ENCODE measurements at places on chromosomes 3 and 15.

GRCh38 chr3:171176244-171176933, 149.9 kb upstream of the SLC2A2 start:
- DNase-seq = no peak

GRCh38 chr3:101300073-101300472, 20.3 kb downstream of the IMPG2 start:
- no peak for DNase-seq

DNA sequence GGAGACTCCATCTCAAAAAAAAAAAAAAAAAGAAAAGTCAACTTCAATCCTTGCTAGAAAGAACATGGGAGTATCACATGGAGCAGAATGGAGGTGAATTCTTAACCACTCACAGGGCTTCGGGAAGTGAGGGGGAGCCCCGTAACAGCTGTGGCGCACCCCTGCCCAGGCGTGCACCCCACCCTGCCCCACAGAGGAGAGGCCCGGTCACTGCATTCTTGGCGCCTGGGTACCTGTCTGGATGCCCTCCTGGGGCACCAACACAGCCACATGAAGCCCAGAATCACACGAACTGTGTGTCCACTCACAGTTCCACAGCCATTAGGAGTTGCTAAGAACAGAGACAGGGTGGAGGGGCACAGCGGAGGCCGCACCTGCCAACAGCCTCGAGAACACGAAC, 51.8 kb downstream of the NIPA2 start:
- DNase-seq = no peak

GRCh38 chr3:67401921-67402320, 252.5 kb downstream of the SUCLG2 start:
- no peak for DNase-seq

DNA sequence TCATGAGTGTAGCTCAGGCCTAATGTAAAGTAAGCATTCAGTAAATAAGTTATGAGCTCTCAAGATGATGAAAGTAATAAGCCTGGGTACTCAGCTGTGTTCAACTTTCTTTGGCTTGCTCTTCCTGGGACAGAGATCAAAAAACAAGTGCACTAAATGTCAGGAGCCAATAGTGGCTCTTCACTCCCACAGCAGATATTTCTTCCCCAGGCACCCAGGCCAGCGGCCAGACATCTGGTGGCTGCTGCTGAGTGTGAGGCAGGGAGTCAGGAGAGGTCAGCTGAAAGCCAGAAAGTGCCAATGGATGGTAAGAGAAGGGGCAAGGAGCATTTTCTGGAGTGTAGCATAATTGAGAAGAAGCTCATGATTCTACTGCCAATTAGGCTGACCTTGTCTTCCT, 18.2 kb upstream of the ITGA11 start:
- no peak for DNase-seq

- DNase-seq = no peak
These were observed 111.9 kb downstream of the SLC9A9 start for GRCh38 chr3:143736205-143736997.

- DNase-seq = no peak
These were observed 59.2 kb downstream of the EXOG start for GRCh38 chr3:38555149-38555840.

DNA sequence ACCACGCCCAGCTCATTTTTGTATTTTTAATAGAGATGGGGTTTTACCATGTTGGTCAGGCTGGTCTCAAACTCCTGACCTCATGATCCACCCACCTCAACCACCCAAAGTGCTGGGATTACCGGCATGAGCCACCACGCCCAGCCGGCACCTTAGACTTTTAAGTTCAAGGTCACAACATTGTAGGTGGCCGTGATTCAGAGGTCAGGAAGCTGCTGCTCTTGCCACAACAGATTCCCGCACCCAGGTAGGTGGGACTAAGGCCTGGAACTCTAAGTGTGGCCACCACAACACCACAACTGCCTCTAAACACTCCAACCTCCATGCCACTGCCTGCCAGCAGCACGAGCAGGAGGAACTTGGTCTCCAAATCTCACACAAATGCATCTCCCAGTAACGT, 196.8 kb downstream of the STT3B start:
- DNase-seq = no peak

GRCh38 chr3:23949784-23950183, 4.7 kb downstream of the NR1D2 start:
- DNase-seq = no peak

- DNase-seq = peak; percentile 14
These were observed at the start of gene IGF2BP2 for GRCh38 chr3:185825006-185825638. Gene IGF2BP2, minus strand, starts transcription at chr3:185825042. Its CDS starts 82 bp downstream, at chr3:185824960.

GRCh38 chr15:78976691-78977090, 31.8 kb upstream of the CTSH start:
- no peak for DNase-seq

DNA sequence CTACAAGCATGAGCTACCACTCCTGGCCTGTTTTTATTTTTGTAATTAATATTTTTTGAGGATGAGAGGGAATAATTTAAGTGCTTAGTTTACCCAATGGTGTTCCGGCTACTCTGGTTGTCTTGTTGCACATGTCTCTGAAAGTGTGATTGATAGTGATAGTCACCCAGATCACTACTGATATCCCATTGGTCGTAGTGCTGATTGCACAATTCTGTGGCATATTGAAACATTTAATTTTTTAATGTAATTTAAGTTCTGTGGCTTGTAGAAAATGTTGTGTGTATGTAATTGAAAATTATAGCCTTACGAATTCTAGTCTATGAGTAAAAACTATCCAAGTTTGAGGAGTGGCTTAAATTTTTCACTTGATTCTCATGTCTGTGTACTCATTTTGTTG, 11.9 kb downstream of the ARIH2 start:
- no peak for DNase-seq

- no peak for DNase-seq
These were observed 346.8 kb upstream of the ZNF717 start for GRCh38 chr3:76132154-76132470.

DNA sequence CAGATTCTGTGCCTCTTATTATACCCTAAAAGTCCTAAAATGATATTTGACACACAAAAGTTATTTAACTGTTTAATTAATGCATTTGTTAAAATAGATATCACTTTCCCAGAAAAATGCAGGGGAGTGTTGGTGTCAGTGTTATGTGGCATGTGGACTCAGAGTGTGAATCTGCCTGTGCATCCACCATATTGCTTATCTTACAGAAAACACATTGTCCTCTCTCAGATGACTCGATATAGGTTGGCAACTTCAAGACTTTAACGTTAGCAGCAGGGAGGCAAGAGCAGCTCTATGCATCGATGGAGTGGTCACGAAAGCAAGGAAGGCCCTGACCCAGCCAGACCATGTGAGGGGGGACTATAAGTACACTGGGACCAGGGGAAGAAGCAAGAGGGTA, 165.4 kb upstream of the DCBLD2 start:
- no peak for DNase-seq

GRCh38 chr3:95705786-95706418, 1108.5 kb upstream of the EPHA6 start:
- peak; percentile 69 for DNase-seq

GRCh38 chr3:25339225-25339624, 88.8 kb upstream of the RARB start:
- no peak for DNase-seq

- DNase-seq = no peak
These were observed 170.2 kb upstream of the TLE3 start for GRCh38 chr15:70267879-70268278.

DNA sequence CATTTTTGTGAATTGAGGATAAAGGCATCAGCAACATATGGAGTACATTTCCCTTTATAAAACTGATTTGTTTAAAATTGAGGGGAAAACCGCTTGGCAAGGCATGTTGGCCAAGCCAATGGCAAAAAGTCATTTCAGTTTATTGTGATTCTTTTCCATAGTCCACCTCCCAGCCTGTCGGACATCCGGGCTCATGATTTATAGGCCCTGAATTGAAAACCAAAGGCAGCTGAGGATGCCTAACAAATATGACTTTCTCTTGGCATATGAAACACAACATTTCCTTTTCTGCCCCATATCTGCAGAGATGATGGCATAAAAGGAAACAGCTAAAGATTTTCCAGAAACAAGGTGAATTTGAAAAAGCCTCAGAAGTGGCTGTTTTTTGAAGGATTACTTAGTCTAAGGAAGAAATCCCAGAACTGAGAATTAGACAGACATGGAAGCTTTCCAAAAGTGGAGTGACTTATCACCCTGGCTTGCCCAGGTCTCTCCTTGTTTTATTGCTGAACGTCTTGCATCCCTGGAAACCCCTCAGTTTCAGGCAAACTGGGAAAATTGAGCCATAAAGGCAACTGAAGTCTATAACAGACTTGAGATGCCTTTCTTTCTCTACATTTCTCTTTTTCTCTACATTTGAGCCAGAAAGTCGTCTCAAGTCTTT, 74.0 kb downstream of the COL8A1 start:
- no peak for DNase-seq

- no peak for DNase-seq
These were observed 27.9 kb downstream of the FILIP1L start for GRCh38 chr3:100086401-100086800.

- DNase-seq = no peak
These were observed 99.6 kb downstream of the SLC25A26 start for GRCh38 chr3:66320390-66320789.

- no peak for DNase-seq
These were observed 726.2 kb downstream of the ROBO1 start for GRCh38 chr3:79041621-79042020.

DNA sequence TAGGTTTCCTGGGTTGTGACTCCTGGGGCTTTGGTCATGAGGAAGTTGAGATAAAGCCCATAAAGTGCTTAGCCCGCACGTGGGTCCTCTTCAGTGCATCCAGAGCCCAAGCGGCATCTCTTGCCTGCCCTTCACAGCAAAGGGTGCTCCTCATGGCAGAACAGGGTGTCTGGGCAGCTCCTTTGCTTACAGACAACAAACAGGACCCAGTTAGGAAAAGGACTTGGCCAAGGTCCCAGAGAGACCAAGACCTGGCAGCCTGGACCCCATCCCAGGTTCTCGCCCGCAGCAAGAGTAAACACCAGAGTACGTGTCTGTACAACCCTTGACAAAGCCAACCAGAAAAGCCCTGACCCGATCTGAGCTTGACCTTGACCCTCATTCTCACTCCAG, 27.0 kb downstream of the ALS2CL start:
- DNase-seq = no peak

DNA sequence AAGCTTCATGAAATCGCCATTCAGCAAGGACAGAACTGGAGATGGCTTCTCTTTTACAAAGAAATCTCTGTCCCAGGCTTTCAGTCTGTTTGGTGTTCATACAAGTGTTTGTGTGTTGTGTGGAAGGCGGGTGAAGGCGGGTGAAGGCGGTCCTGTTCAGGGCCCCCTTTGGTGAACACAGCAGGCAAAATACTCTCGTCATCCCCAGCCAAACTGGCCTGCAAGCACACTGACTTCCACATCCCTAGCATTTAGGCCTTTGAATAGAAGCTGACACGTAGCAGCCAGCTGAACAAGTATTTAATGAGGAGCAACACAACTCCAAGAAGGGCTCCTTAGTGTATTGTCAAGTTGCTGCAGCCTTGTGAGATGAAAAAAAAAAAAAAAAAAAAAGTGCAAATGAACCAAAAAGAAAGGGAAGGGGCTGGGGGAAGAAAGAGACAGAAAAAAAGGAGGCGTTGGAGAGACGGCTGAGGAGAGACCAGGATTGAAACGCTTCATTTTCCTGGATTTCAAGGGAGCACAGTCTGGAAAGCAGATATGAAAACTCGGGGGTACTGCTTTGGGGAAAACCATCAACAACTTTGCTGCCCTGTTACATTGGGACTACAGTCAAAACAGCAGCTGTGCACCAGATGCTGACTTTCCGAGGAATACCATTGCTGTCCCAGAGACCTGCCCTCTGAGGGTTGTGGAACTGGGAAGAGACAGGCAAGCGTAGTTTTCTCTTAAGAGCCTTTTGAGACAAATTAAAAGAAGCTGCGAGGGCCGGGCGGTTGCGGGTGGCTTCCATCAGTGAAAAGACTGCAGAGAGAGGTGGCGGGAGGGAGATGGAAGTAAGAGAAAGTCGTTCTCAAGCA, 74.6 kb downstream of the TGFBR2 start:
- no peak for DNase-seq

- no peak for DNase-seq
These were observed 12.6 kb upstream of the PLCL2 start for GRCh38 chr3:16871915-16872842.

GRCh38 chr3:109257269-109257668, 59.0 kb downstream of the DPPA2 start:
- DNase-seq = no peak

GRCh38 chr3:106685745-106686144, 691.5 kb upstream of the CCDC54 start:
- DNase-seq = no peak

GRCh38 chr3:106640353-106640752, 736.9 kb upstream of the CCDC54 start:
- DNase-seq = no peak

GRCh38 chr3:194522579-194523046, 35.8 kb upstream of the ATP13A3 start:
- DNase-seq = no peak

GRCh38 chr15:85116925-85117646, 135.4 kb downstream of the PDE8A start:
- DNase-seq = no peak

DNA sequence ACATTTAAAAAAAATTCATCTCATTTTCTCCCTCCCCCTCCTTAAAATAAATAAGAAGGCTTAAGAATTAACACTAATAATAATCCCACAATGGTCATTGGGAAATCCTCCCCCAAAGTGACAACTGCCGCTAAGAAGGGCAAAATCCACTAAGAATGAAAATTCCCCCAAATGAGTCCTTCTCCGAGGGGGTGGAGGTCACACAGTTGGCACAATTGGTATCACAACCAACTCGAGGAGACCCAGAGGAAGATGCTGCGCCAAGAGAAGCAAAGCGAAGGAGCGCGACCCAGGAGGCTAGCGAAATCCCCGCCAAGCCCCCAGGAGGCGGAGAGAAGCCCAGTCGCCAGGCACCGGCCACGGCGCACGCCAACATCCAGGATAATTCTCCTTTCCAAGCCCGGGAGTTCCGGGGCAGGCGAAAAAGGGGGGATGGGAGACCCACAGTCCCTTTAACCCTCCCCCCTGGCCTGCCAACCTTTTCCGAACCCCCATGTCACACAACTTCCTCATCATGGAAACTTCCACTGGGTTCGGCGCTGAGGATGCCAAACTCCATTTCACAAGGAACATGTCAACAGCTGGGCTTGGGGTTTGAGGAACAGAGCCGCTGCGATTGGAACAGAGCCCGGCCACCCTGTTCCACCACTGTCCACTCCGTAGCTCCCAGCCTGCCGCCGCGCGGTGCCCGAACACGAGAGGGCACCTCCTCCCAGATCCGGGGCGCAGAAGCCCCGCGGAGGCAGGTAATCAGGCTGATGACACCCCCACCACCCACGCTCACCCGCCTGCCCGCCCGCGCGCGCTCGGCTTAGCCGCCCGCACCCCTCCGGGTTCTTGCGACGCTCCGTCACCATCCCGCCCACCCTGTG, 668 bp downstream of the THRB start:
- DNase-seq = no peak

GRCh38 chr3:161894657-161895056, 398.0 kb downstream of the OTOL1 start:
- no peak for DNase-seq

GRCh38 chr15:53980021-53980420, 1.8 kb downstream of the UNC13C start:
- DNase-seq = no peak

- peak; percentile 69 for DNase-seq
These were observed at the start of gene CELSR3 for GRCh38 chr3:48662753-48663488. Gene CELSR3, minus strand, starts transcription at chr3:48662886. Its CDS starts 252 bp downstream, at chr3:48662634.

Measured in CD4-positive, alpha-beta T cell treated with Interleukin-4 for 4 hours (primary cell).